BE2C (cell line): ENCODE measurements at places on chromosomes 7 and 10.

GRCh38 chr7:30436518-30436917 lies 42.1 kb downstream of the NOD1 start:
- DNase-seq, result no peak

- DNase-seq, result no peak
These were observed 6.5 kb upstream of the SNX10 start for GRCh38 chr7:26284995-26285632.

GRCh38 chr7:67453580-67454380 lies 457.1 kb downstream of the TYW1 start:
- DNase-seq, result peak; percentile 65

GRCh38 chr10:3935141-3935540 lies 150.1 kb upstream of the KLF6 start:
- DNase-seq, result no peak

DNA sequence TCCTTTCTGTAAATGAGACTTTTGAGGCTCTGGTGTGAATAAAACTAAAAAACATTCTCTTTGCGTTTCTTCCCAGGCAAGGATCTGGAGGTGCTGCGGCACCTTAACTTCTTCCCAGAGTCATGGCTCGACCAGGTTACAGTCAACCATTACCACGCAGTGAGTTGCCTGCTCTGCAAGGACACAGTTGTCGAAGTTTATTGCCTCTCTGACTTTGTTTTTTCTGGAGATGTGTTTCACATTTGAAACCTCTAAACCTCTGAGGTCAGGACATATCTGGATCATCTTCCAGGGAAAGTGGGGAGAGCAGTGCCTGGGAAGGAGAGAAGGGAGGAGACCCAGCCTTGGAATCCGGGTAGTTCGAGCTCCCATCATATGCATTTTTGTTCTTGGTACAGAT lies 43.4 kb upstream of the PLEKHA1 start:
- no peak for DNase-seq

GRCh38 chr10:112708461-112708860 lies 241.6 kb upstream of the TCF7L2 start:
- DNase-seq, result no peak

DNA sequence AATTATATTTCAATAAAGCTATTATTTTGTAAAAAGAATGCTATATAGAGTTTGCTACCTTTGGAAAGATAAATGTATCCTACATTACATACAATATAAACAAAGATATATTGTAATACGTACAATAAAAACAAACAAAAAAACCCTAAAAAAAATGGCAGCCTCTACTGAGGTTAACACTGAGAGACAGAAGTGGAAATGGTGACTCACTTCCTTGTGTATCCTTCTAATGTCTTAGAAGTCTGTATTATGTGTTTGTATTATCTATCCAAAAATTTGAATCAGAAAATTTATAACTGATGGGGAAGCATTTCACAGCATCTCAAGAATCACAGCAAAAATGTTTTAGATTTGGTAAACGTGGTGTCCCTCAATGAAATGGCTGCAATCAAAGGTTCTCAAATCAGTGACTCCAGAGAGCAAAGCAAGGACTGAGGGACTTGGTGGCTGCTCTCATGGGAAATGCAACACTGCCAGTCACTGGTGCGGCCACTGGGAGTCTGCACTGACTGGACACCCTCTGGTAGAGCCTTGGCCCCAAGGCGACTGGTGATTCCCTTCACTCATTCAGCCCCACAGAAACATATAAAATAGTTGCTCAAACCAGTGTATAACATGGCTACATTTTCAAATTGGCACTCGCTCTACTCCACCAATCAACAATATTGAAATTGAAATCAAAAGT lies 53.8 kb downstream of the PANK1 start:
- DNase-seq, result no peak

DNA sequence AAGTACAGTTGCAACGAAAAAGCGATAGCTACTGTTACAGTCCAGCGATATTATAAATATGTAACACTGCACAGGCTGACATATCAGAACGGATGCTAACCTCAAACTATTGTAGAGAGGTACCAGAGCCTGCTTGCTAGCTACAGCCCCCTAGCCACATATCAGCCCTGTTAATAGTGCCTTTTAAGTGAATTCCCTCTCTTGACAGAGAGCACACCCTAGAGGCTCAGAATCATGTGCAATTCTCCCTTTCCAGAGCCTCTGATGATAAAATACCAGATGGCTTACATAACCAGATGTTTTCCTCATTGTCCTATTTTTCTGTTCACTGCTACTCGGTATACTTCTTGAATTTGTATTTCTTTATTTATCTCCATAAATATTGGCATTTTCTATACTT lies 960.7 kb upstream of the CELF2 start:
- no peak for DNase-seq

DNA sequence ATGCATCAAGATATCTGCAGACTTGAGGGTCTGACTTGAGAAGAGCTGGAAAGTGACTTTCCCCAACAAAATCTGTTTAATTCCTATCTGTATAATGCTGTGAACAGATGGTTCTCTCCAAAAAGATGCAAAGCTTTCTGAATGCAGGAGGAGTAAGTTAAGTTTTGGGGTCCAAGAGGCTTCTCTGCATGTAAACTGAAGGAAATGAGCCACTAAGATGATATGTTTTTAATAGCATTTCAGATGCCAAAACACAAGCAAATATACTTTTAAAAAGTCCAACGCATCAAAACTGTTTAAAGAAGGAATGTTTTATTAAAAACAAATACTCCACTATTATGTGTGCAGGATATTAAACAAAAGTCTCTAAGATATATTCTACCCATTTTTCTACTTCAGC lies 137.0 kb downstream of the STRA8 start:
- DNase-seq, result no peak

- DNase-seq, result no peak
These were observed 53.3 kb downstream of the WIPF3 start for GRCh38 chr7:29859524-29860185.

GRCh38 chr7:21215307-21215706 lies 212.6 kb upstream of the SP4 start:
- DNase-seq, result no peak

- no peak for DNase-seq
These were observed 59.0 kb upstream of the SORCS3 start for GRCh38 chr10:104581884-104582601.

DNA sequence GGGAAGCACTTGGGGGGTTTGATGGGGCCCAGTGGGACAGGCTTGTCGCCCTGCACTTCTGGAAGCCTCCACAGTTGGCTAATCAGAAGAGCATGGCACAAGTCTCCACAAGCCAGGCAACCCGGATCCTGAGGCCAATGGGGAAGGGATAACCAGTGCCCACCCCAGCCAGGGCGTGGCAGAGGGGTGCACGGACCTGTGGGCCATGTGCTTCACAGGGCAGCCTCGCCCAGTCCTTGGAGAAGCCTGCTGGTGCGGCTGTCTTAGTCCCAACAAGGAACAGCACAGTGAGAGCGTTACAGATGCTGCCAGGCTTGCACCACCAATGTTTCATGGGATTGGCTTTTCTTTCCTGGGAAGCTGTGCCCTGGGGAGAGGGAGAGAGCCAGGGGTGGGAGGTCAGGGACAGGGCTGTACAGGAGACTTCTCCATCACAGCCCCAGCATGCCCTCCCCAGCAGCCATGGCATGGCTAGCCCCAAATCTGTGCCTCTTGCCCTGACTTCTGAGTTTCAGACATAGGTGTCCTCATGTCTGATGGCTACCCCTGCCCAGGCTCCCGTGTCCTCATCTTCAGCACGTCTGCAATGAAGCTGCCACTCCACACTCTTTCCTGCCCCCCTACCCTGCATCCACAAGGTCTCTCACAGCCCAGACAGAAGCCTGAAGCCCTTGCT lies 116.0 kb downstream of the PTPN20 start:
- peak; percentile 1 for DNase-seq

DNA sequence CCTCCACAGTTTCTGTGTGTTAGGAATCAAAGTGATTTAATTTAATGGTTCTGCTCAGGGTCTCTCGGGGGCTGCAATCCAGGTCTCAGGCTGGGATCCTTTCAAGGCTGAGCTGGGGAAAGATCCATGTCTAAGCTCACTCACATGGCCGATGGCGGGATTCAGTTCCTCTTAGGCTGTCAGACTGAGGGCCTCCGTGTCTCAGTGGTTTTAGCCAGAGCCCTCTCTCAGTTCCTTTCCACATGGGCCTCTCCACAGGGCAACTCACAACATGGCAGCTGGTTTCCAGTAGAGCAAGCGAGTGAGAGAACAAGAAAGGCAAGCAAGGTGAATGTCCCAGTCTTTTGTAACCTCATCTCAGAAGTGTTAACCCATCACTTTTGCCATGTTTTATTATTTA lies 26.9 kb downstream of the CAV1 start:
- no peak for DNase-seq

- DNase-seq, result no peak
These were observed 523.9 kb upstream of the MGMT start for GRCh38 chr10:128943111-128943510.
